ENCODE measurements at places on chromosomes 1 and 21.

DNA sequence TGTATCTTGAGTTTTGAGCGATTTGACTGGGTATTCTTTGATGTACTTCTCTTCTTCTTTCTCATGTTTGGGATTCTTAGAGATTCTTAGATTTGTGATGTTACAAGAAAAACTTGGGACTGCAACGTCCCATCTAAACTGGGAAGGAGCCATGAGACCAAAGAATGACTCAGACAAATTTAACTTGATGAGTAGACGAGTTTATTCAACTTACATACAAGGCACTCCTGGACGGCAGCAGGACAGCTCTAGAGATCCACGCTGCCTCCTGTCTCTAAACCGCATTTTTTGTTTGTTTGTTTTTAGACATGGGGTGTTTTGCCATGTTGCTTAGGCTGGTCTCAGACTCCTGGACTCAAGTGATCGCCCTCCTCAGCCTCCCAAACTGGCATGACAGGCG lies 137.1 kb downstream of the PIK3R3 start:
- no peak for DNase-seq

DNA sequence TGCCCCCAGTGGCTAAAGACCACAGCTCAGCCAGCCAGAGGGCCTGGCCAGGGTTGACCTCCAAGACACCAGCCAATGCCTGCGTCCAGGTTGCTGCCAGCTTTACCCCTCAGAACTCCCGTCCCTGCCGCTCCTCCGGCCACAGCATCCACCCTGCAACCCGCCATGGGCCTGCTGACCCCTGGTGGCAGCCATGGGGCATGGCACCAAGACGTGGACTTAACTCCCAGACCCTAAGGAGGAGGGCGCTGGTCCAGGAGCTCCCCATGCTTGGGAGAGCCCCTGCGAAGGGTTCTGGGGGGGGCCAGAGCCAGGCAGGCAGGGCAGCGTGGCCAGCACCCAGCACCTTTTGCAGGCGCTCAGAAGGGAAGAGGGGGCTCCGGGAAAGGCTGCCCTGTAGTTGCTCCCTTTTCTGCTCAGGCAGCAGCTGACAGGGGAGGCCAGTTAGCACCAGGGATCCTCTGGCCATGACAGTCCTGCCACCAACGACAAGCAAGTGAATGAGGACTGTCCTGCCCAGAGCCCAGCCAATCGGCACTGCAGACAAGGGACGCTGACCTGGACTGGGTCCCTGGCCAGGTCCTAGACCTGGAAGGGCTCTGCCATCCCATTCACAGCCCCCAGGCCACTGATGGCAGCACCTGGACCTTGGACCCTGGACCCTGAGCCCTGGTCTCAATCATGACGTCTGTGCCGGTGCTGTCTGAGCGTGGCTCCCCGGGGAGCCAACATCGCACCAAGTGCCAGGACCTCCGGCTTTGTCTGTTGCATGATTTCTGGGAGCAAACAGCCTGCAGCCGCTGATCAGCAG lies 246.2 kb downstream of the NPHP4 start:
- DNase-seq, result peak; percentile 17

GRCh38 chr1:85427331-85427730 lies 37.6 kb downstream of the DDAH1 start:
- no peak for DNase-seq

DNA sequence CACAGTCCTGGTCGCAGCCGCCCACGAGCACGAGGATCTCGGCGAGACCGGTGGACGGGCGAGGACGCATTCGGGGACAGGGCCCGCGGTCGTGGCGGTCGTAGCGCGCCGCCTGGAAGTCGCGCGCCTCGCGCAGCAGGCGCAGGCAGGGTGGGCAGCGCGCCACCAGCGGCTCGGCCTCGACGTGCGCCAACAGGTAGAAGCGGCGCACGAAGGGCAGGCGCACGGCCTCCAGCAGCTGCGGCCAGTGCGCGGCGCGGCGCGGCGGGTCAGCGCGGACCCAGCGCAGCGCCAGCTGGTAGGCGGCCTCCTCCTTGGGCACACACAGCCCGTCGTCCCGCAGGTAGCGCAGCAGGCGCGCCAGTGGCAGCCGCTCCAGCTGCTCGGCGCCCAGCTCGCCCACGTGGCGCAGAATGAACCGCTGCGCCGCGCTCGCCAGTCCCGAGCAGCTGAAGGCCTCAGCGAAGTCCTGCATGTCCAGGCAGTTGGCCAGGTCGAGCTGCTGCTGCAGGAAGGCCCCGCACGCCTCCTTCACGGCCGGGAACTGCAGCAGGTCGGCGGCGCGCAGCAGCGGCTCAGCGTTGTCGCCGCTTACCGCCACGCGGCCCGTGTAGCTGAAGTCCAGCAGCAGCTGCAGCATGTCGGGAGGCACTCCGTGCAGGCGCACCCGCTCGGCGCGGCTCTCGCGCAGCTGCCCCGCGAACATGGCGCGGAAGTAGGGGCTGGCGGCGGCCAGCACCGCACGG lies 573 bp downstream of the KLHL21 start:
- DNase-seq, result no peak

DNA sequence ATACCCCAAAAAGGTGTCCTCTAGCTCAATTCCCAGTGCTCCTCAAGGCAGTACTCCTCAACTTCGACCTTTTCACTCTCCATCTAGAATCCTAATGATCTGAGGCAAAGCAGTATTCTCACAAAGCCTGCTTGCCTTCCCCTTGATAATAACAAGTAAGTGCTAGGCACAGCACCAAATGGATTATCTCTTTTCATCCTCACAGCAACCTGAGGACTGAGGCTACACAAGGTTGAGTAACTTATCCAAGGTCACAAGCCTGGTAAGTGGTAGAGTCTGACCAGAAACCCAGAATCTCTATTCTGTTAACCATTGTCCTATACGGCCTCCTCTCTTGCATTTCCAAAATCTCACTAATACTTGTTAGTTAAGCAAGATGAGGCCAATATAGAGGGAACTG lies 5.1 kb downstream of the SYDE2 start:
- no peak for DNase-seq

DNA sequence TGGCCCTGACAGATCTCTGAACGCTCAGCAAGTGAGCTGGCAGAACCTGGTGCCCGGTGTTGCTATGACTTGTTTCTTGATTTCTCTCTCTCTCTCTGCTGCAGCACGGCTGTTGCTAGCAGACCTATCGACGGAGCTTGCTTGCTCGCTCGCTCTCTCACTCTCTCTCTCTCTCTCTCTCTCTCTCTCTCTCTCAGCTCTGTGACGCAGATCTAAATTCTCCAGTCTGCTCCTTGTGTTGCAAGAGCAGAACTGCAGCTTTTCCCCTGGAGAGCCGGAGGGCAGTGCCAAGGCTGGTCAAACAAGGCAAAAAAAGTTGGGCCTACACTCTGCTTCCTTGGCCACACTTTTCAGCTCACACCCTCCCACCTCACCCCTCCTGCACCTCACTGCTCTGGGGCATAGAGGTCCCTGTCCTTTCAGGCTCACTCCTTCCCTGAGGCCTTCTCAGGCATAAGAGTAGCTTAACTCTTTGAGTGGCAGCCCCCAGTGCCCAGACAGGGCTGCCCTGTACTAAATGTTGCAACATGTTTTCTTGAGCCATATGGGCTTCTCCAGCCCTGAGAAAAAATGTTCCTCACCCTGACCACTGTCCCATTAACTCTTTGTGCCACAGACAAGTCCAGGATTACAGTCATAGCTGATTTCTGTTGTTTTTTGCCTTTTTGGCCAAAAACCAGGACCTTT lies 72.2 kb downstream of the CD46 start:
- DNase-seq, result peak; percentile 40

DNA sequence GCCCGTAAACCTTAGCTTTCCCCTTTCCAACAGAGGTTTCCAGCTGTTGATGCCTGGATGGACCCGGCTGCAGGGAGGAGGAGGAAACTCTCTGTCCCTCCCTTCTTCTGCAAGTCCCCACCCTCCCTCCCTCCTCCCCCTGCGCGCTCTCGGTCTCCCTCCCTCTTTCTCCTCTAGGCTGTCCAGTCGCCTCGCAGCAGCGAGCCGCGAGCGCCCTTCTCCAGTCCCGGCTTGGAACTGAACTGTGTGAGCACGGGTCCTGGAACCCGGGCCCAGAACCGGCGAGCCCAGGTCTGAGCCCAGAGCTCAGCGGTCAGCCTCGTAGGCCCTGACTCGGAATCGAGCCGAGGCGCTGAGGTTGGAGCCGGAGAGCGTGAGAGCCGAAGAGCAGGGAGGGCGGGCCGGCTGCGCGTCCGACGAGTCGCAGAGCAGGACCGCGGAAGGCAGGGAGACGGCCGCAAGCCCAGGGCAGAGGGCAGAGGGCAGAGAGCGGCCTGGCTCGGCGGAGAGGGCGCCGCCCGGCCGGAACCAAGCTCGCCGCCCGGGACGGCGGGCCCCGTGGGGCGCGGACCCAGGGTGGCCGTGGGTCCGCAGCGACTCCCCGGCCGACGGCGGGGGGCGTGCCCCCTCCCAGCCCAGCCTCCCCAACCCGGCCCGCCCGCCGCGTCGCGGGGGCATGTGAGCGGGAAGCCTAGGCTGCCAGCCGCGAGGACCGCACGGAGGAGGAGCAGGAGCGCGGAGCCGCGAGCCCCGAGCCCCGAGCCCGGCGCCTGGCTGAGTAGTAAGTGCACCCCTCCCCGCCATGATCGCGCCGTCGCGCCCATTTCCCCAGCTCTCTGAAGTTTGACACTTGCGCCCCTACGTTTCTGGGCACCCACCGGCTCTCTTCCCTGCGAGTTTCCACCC lies at the start of gene SOX13:
Gene SOX13 (plus strand): TSS at position 185 of the 906 bp plus-strand sequence. CDS start 39,801 bp downstream, outside the sequence.
- DNase-seq, result no peak

DNA sequence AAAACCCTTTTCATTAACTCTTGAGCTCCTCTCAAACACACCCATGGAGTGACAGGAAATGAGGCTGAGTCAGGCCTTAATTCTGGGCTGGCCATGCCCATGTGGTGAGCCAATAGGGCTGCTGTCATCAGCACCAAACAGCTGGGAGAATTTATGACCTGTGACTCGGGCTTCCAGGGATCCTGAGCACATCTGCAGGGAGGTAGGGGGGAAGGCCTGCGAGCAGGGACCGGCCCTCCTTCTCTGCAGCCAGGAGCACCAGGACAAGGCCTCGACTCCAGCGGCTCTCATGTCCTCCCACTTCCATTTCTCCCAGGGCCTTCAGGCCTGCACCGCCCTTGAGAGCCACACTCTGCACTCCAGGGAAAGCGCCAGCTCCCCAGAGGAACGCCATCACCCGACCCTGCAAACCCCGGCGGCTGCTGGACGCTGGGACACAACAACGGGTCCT lies 14.6 kb downstream of the RIPK4 start:
- no peak for DNase-seq

DNA sequence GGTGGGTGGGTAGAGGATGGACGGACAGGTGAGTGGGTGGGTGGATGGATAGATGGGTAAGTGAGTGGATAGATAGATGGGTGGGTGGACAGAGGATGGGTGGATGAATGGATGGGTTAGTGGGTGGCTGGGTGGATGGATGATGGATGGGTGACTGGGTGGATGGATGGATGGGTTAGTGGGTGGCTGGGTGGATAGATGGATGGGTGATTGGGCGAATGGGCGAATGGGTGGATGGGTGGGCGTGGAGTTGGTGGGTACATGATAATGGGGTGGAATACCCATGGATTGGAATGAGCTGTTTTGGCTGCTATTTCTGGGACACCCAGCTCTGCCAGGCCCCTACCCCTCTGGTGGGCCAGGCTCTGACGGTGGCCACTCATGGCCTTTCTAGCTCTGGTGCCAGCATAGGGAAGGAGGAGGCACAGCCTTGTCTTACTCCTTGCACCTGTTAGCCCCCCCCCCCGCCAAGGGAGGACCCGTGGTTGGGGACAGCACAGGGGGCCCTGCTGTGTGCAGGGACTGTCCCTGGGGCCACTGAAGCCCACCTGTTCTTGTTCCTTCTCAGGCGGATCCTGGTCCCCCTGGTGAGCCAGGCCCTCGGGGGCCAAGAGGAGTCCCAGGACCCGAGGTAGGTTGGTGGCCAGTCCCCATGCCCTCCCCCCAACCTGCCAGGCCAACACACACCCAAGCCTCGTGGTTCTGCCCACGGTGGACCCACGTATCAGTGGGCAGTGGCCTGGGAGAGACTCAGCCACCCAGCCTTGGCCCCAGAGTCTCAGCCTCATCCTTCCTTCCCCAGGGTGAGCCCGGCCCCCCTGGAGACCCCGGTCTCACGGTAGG lies 26.4 kb downstream of the COL6A2 start:
- no peak for DNase-seq

GRCh38 chr1:231526536-231526935 lies 1.9 kb upstream of the TSNAX start:
- DNase-seq, result no peak

DNA sequence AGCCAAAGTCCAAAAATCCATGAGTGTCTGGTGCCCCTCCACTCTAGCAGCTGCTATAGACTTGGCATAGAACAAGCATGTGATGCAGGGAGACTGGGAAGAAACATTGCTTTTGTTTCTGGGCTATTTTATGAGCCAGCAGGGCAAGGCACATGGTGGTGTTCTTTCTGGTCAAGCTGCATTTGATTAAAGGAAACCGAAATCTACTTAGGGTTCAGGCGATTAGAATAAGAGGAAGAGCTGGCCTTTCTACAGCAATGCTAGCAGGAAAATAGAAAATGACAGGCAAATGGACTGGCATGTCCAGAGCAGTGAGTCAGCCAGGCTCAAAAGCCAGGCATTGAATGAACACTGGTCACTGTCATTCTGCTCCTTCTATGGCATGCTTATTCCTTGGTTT lies 28.5 kb upstream of the ARHGAP29 start:
- DNase-seq, result no peak

DNA sequence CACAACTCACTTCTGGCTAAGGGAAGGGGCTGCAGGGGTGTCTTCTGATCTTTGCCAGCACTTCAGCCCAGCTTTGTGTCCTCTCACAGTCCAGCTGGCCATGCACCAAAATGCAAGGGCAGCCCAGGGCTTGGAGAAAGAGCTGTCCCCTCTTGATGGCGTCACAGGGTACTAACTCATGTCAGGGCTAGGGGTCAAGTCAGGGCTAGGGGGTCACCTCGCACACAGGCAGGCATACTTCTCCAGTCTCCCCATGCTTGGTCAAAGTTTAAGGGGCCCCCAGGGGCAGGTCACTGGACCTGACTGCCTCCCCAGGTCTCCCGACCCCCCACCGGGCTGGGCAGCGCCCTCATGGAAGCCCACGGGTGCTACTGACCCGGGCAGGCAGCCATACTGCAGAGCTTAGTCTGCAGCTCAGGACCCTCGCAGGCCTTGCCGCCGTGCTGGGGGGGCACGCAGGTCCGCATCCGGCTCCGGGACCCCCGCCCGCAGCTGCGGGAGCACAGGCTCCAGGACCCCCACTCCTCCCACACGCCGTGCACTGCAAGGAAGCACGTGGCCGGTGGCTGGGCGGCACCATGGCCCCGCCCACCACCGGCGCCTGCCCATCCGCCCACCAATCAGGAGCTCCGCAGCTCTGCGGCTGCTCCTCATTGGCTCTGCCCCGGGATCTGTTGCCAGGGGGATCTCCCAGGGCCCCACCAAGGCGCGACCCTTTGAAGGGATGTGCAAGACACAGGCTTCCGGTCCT lies 21.5 kb downstream of the ADGRB2 start:
- DNase-seq, result no peak

DNA sequence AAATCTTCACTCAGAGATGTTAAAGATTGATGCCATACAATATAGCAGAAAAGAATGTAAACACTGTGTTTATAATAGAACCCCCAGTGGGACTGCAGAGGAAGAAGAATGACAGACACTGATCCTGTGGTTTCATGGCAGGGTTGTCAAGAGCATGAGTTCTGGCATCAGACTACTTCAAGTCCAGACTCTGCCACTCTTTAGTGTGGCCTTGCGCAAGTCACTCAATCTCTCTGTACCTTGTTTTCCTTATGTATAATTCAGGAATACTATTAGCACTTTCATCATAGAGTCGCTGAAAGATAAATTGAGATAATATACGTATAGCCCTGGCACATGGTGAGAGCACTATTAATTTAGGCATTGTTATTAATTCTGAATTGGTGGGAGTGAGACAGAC lies 38.5 kb upstream of the BCL9 start:
- DNase-seq, result no peak

GRCh38 chr1:27436204-27437159 lies 44.1 kb downstream of the GPR3 start:
- no peak for DNase-seq

GRCh38 chr1:61056196-61056572 lies 26.2 kb upstream of the NFIA start:
- DNase-seq, result no peak
